ENCODE measurements at places on chromosomes 13 and 19.

- no peak for DNase-seq
Observed at GRCh38 chr13:46385946-46386345, 1.1 kb downstream of the RUBCNL start.

DNA sequence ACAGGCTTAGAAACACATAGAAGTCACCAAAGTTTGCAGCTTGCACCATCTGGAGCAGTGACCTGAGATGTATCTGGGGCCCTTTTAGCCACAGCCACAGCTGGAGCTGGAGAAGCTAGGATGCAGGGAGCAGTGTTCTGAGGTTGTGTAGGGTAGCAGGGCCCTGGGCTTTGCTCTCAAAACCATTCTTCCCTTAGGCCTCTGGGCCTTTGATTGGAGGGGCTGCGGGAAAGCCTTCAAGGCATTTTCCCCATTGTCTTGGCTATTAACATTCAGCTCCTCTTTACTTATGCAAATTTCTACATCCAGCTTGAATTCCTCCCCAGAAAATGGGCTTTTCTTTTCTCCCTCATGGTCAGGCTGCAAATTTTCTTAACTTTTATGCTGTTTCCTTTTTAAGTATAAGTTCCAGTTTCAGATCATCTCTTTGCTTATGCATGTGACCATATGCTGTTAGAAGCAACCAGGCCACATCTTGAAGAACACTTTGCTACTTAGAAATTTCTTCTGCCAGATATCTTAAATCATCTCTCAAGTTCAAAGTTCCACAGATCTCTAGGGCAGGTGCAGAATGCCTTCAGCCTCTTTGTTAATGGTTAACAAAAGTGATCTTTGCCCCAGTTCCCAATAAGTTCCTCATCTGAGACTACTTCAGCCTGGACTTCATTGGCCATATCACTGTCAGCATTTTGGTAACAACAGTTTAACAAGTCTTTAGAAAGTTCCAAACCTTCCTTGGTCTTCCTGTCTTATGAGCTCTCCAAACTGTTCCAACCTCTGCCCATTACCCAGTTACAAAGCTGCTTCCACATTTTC lies 48.5 kb downstream of the NBEA start:
- DNase-seq, result no peak

- no peak for DNase-seq
Observed at GRCh38 chr19:291561-292280, 518 bp upstream of the PLPP2 start.

GRCh38 chr13:36848199-36848982 lies 29.4 kb downstream of the RFXAP start:
- no peak for DNase-seq

- DNase-seq, result no peak
Observed at GRCh38 chr19:29290853-29291252, 77.9 kb upstream of the UQCRFS1 start.

DNA sequence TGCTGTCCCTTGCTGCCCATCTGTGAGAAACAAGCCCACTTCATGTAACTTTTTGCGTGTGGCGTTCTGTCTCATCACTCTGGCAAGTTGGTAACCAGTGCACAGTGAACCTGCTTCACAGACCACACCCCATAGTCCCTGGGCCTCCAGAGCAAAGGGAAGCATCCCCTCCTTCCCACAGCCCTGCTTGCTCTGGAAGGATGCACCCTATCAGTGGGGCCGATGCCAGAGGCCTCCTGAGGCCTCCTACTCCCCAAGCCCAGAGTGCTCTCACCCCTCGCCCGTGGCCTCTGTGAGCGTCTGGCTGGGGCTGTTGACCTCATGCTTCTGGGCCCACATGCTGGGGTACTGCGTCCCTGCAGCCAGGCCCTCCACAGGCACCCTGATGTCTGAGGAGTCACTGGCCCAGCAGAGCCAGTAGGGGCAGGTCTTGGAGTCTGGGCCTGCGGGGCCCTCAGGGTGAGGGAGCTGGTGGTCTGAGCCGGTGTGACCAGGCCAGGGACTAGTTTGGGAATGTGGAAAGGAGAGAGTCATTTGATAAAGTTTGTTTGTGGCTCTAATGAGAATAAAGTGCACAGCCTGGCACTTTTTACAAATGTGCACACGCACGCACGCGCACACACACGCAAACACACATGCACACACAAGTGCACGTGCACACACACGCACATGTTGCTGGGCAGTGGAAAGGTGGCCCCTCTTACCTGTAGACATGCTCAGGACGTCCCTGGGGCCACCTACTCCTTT lies 5.1 kb downstream of the TMEM86B start:
- no peak for DNase-seq
